ENCODE measurements at places on chromosomes 4 and X.

DNA sequence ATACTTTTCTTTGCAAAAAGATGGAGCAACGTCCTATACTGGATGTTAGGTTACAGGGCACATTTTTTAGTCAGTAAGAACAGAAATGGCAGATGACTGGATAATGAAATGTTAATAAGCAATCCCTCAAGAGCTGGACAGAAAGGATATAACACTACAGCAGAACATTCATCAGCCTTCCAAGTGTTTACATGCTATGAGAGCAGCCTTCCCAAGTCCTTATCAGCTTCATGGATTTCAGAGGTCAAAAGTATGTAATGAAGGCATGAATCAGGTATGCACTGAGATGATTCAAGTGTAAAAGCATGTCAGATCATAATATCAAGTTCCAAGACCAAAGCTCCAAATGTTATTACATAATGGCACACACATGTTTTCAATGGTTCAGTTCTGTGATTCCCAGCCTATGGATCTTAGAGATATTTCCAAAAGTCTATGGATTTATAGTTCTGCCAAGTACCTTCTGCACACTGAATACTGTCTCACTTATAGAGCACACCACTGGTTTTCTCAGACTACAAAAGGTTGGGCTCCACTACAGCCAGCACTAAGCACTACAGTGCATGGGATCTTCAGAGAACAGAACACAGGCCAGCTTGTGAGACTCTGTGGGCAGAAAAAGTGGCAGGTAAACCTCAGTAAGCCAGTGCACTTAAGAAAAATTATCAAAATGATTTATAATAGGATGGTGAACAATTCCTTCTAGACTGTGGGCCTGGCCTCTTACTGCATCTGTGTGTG lies 49.2 kb downstream of the GPC4 start:
- DNase-seq: no peak

GRCh38 chr4:40363382-40363920 lies 28.3 kb downstream of the CHRNA9 start:
- DNase-seq: no peak

- no peak for DNase-seq
These were observed 20.4 kb upstream of the PI4K2B start for GRCh38 chr4:25213347-25213979.

DNA sequence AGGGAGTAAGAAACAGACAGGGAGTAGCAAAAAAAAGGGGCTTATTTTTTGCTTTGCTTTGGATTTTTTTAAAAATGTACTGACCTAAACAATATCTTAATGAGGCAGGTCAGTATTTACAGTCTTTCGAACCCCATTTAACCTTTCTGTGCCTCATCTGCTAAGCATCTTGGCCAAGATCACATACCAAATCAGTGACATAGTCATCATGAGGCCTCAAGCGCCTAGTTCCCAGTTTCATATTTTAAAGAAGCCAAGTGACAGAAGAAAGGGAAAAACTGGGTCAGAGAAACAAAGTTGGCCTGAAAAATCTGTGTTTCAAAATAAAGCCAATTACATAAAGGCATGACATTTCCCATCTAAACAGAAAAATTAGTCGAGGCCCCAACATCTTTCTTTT lies 94.6 kb upstream of the WDR44 start:
- DNase-seq: no peak

- no peak for DNase-seq
These were observed 1156.1 kb downstream of the FAT4 start for GRCh38 chr4:126470862-126471261.

GRCh38 chr4:4247696-4248028 lies 361 bp downstream of the TMEM128 start:
- no peak for DNase-seq

- DNase-seq: no peak
These were observed 150.9 kb downstream of the SPRY1 start for GRCh38 chr4:123547216-123548165.

- no peak for DNase-seq
These were observed 218.1 kb downstream of the MAML3 start for GRCh38 chr4:139935911-139936310.

DNA sequence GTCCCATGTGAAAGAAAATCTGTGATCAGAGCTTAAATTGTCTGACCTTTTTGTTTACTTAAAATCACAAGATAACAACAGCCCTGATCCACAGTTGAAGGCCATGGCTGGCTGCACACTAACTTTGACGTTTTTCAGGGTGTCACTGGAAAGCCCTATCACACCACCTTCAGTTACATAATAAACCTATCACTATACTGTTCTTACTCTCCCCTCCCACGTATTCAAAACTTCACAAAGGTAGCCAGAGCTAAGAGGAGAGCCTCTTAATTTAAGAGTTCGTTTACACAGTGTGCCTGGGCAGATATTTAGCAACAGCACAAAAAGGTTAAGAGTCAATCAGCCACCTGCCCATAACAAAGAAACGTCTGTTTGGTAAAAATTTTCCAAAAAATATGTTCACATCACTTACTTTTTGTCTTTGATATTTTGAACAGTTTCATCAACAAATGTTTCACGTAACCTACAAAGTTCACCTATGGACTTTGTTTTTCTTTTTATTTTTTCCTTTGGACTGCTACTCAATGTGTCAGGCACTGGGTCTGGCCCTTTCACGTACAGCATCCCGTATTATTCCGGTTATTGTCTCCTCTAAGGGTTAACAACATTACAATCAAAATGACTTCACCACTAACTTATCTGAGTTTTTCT lies 25.0 kb downstream of the RFC1 start:
- no peak for DNase-seq

- DNase-seq: no peak
These were observed 188.6 kb downstream of the GLUD2 start for GRCh38 chrX:121236040-121236439.

GRCh38 chrX:153564047-153564606 lies 34.8 kb downstream of the CCNQ start:
- no peak for DNase-seq

DNA sequence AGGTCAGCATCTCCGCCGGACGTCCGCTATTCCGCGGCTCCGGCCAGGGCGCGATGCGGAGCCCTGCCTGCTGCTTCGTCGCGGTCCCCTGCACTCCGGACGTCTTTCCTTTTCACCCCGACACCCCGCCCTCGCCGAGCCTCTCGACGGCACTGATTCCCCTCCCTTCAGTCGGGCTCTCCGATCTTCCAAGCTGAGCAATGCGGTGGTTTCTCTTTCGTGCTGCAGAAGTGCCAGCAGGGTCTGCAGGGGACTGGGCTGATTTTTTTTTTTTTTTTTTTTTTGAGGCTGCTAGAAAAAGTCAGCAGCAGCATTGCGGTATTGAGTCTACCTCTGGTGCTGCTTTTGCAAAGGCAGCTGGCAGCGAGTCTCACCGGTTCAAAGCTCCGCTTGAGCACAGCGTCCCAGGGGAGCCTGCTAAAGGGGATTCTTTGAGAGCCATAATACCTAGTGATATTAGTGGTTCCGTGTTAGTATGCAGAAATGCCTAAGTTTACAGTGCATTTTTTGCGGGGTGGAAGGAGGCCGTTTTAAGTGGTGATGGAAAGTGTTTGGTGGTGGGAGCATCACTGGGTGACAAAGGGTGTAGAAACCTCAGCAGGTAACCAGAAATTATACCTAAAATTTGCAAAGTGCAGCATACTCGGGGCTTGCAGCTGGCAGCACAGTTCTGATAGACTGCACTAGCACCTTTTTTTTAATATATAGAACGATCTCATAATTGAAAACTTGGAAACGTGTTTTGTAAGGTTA lies 969 bp downstream of the STIM2 start:
- DNase-seq: peak; percentile 73

GRCh38 chr4:113565702-113566012 lies 195.9 kb downstream of the CAMK2D start:
- no peak for DNase-seq

DNA sequence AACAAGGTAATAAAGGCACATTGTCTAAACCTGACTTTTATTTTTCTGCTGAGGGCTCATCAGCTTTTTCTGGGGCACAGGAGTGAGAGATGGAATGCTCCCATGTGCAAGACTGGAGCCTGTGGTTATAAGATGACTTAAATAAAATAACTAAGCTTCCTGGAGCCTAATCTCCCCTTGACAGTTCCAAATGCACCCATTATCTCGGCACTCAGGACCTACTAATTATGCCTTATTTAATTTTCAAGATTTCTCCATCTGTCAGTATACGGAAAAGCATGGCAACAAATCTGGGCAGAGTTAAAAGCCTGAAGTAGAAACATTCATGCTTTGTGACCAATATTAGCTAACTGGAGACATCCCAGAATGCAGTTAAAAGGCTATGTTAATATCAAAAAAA lies 416.7 kb upstream of the TEX13C start:
- DNase-seq: no peak

DNA sequence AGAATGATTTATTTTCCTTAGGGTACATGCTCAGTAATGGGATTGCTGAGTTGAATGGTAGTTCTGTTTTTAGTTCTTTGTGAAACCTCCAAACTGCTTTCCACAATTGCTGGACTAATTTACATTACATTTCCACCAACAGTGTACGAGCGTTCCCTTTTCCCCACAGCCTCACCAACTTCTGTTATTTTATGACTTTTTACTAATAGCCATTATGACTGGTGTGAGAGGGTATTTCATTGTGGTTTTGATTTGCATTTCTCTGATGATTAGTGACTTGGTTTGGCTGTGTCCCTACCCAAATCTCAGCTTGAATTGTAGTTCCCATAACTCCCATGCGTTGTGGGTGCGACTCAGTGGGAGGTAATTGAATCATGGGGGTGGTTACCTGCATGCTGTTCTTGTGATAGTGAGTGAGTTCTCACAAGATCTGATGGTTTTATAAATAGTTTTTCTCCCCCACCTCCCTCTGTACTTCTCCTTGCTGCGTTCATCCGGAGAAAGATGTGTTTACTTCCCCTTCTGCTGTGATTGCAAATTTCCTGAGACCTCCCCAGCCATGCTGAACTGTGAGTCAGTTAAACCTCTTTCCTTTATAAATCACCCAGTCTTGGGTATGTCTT lies 95.1 kb downstream of the GBA3 start:
- no peak for DNase-seq

- DNase-seq: no peak
These were observed 74.2 kb downstream of the TAF1 start for GRCh38 chrX:71440401-71440800.

- no peak for DNase-seq
These were observed 27.1 kb upstream of the TAPT1 start for GRCh38 chr4:16253127-16253960.

- no peak for DNase-seq
These were observed 113.6 kb upstream of the EMCN start for GRCh38 chr4:100631281-100631968.

DNA sequence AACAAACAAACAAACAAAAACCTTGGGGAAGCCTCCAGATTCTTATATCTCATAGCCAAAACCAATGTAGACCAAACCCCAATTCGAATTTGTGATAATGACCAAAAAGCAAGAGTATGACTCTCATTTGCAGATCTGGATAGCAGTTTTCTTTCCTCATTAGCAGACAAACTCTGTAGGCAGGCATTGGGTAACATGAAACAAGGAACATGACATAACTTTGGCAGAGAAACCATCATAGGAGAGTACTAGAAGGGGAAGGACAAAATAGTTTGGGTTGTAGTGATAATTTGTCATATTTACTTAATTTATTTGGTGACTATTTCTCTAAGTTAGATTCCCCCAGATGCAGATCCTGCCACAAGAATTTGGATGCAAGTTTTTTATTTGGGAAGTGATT lies 187.8 kb downstream of the MID1IP1 start:
- no peak for DNase-seq

DNA sequence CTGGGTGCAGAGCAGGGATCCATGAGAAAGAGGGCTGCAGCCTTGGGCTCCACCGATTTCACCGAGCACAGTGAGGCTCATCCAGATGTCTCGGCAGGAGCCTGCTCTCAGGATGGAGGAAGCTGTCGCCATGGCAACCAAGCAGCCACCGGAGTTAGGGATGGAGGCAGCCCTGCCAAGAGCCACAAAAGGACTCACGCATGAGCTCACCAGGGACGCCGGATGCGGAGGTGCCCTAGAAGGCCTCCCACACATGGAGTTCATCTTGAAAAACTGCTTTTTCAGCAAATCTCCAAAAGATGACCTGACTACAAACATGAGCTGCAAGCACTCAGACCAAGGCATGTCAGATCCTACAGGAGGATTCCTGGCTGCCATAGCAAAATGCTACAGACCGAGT lies 90.7 kb downstream of the WFS1 start:
- no peak for DNase-seq

- no peak for DNase-seq
These were observed 71.7 kb downstream of the APBB2 start for GRCh38 chr4:41142376-41143310.

DNA sequence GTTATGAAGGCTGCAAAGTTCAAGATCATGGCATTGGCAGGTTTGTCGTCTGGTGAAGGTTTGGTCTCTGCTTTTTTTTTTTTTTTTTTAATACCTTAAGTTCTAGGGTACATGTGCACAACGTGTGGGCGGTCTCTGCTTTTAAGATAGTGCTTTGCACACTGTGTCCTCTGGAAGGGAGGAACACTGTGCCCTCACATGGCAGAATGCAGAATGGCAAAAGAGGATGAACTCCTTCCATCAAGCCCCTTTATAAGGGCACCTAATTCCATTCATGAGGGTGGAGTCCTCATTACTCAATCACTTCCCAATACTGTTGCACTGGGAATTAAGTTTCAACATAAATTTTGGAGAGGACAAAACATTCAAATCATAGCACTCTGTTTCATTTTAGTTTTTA lies 101.4 kb downstream of the GLRA2 start:
- no peak for DNase-seq

DNA sequence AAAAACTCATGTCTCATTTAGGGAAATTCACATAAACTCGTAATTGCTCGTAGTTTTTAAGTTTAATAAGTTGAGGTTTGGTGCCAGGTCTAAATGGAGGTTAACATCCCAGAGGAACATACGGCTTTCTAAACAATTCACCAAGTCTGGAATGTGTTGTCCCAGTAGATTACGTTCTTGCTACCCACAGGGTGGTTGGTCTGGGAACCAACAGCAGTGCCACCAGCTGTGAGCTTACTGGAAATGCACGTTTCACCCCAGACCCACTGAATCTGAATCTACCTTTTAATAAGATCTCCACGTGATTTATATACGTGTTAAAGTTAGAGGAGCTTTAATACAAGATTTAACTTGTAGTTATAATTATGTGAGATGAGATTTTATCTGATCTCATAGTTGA lies 134.3 kb downstream of the BMPR1B start:
- no peak for DNase-seq

- no peak for DNase-seq
These were observed 15.6 kb downstream of the SCARB2 start for GRCh38 chr4:76197971-76198410.

DNA sequence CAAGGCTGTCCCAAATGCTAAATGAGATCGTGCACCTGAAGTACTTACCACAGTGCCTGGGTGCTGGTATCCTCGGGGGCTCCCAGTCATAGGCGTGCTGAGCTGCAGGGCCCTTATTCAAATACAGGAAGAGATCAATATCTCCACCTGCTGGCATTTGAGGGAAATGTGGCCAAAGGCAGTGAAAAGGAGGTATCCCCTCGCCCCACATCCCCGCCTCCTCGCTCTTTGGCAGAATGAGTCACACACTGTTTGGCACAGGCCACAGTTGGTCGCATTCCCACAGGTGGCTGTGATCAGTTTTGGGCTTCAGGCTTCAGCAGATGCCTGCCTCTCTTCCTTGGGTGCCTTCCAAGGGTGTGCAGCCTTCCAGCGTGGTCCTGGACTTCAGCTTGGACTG lies 28.4 kb downstream of the ZNF185 start:
- peak; percentile 39 for DNase-seq

Data from stimulated activated naive CD4-positive, alpha-beta T cell treated with Interleukin-2 at 50 U/mL for 16 hours (primary cell).